OCI-LY7 (cell line): ENCODE measurements at places on chromosomes 1 and 21. TPM values are rescaled to one million over a fixed set of nuclear protein-coding genes. Genes with fewer than 3 reads are reported as not detected.

DNA sequence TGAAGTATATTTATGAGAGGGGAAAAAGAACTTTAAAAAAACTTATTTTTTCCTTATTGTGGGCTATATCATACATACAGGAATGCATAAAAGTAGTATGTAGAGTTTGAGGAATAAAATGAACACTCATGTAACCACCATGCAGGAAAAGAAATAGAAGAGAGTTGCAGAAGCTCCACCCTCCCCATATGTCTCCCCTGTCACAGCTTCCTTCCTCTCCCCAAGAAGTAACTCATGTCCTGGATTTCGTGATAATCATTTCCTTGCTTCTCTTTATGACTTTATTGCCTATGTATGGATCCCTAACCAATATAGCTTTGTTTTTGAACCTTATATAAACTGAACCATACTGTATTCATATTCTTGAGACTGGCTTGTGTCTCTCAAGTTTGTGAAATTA is 126.4 kb downstream of the ZZZ3 start:
- DNase-seq = no peak

DNA sequence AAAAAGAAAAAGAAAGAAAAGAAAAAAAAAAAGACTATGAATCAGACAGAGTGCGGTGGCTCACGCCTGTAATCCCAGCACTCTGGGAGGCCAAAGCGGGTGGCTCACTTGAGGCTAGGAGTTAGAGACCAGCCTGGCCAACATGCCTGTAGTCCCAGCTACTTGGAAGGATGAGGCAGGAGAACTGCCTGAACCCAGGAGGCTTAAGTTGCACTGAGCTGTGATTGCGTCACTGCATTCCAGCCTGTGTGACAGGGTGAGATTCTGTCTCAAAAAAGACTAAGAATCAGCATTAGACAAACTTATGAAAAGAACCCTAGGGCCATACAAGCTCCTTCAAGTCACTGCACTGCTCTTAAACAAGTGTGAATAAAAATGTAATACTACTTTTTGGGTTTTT is 16.9 kb downstream of the PSMB4 start:
- no peak for DNase-seq

GRCh38 chr1:234961456-234962339 is 166.9 kb downstream of the TOMM20 start:
- peak; percentile 56 for DNase-seq

- DNase-seq = no peak
Measured at GRCh38 chr1:116558140-116558549, 12.7 kb downstream of the CD58 start.

AJAP1 gene
- total RNA-seq = not detected in 2 replicates

TOMM40L gene
- total RNA-seq = 16.0 and 20.1 TPM in 2 replicates
